ENCODE measurements at places on chromosomes 6 and 20.

- DNase-seq: no peak
These were observed 45.2 kb downstream of the HDGFL1 start for GRCh38 chr6:22614547-22614946.

- no peak for DNase-seq
These were observed 29.3 kb downstream of the DNAAF9 start for GRCh38 chr20:3378138-3378537.

GRCh38 chr6:107124934-107125348, 9.6 kb upstream of the BEND3 start:
- no peak for DNase-seq

- no peak for DNase-seq
These were observed 655.0 kb downstream of the QKI start for GRCh38 chr6:164069350-164069990.

DNA sequence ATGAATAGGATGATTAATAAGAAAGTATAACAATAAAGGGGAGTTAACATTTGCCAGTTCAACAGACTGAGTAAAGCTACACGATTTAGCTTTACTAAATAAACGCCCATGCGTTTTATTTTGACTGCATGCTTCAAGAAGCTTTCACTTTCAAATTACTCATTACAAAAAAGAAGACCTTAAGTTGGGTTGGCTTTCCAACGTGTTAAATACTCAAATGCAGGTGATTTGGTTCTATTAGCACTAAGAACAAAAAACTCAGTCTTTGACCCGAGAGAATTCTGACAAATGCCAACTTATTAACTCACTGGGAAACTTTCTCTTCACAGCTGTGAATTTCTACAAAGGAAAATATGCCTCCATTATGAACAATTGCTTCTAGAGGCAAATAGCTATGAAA, 24.8 kb downstream of the RNF146 start:
- DNase-seq: no peak

GRCh38 chr6:37669887-37670437, 27.7 kb downstream of the MDGA1 start:
- DNase-seq: no peak

- DNase-seq: no peak
These were observed 42.7 kb upstream of the GCNT2 start for GRCh38 chr6:10478187-10479040.

- DNase-seq: no peak
These were observed 1040.7 kb upstream of the FLRT3 start for GRCh38 chr20:15378151-15378550.

DNA sequence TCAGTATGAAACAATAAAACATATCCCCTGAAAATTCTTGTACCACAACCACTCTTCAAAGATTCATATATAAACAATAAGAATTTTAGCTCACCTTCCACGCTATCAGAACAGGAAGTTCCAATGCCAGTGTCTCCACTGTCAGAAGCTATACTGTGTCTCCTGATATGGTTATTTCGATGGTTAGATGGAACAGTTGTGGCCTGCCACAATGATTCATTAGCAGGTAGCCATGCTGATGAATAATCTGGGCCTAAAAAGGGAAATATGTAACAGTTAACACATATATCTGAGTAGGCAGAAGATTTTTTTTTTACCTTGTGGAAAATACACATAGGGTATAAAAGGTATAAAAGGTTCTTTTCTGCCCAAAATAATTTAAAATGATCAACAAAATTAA, 19.0 kb downstream of the CEP85L start:
- DNase-seq: no peak

- no peak for DNase-seq
These were observed 1353.9 kb upstream of the MAP3K7 start for GRCh38 chr6:91940801-91941200.

GRCh38 chr20:53611449-53611894, 17.8 kb upstream of the ZNF217 start:
- no peak for DNase-seq

- no peak for DNase-seq
These were observed 79.9 kb downstream of the CEBPB start for GRCh38 chr20:50270569-50270968.

DNA sequence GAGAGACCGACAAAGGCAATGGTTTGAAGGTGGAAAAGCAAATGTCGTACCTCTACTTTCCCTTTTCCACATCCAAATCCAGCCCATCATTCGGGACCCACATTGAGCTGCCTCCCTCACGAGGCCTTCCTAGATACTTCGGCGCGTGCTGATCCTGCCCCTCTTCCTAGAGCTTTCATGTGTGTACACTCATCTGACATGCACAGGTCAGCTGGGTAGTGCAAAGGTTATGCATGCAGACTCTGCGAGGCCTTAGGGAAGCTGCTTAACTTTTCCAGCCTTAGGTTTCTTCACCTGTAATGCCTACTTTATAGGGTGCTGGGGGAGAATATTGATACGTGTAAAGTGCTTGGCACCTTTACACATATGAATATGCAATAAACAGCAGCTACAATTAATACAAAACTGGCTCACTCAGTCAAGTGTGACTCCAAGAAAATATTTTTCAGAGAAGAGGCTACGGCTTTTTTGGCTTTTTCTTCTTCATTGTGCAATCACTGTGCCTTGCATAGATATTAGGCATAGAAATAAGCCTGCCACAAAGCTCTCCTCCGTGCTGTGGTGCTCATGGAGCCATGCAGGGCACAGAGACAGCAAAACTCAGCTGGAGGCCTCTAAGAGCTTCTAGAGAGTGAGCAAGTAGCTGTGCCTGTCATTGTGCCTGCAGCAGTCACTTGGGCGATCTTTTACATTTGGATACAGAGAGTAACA, 3.6 kb upstream of the MANBAL start:
- DNase-seq: no peak

- DNase-seq: no peak
These were observed 8.3 kb downstream of the KIF3B start for GRCh38 chr20:32285621-32286371.

DNA sequence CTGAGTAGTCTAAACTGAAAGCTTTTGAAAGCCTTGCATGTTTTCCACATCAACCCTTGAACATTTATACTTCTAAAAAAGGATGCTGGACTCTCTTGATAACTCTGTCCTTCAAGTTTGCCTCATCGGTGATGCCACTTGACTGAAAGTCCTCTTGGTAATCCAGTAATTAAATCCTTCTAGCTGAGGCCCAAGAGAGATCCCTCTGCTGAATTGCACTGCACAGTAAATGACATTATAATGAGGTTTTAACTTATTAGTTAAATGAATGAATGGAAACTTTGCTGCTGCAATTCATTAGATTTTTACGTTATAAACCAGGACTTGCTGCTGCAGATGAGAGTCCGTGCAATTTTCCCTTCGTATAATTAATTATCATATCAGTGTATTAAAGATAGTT, 363.9 kb upstream of the FLRT3 start:
- no peak for DNase-seq

- DNase-seq: no peak
These were observed 88.7 kb downstream of the ARHGAP18 start for GRCh38 chr6:129621252-129621651.

GRCh38 chr20:32326504-32326845, 31.7 kb upstream of the ASXL1 start:
- no peak for DNase-seq

- no peak for DNase-seq
These were observed 14.8 kb downstream of the MTHFD1L start for GRCh38 chr6:150880336-150880735.

DNA sequence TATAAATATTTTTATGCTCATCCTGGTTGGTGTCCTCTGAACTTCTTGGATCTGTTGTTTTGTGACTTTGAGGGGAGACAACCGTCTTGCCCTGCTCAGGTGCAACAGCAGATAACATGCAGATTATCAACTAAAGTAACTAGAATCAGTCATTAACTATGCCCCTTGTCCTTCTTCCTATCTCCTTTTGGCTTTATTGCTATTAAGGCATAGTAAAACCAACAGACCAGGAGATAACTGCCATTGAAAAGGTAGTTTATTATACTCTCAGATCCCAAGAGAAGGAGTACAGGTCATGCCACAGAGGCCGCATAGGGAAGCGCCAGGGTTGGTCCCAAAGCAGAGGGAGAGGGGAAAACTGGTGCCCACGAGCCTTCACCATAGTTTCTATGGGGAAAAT, 418.2 kb downstream of the GJA1 start:
- no peak for DNase-seq

- DNase-seq: no peak
These were observed 744.2 kb downstream of the MAFB start for GRCh38 chr20:39944861-39945260.

DNA sequence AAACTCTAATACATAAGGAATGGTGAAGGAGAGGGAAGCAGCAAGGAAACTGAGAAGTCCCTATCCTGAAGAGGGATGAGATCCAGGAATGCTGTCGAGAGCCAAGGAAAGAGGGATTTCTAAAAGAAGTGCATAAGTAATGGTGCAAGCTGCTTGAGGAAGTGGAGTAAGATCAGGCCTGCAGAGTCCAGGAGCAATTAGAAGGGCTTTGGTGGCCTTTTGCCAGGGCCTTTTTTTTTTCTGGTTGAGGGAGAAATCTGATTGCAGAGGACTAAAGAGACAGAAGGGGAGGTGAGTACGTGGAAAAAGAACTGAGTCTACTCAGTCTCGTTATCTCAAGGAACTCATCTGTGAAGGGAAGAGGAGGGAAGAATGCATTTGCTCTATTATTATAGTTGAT, 396.2 kb downstream of the UTRN start:
- DNase-seq: no peak

GRCh38 chr6:132814716-132815570, 574 bp downstream of the RPS12 start:
- no peak for DNase-seq

DNA sequence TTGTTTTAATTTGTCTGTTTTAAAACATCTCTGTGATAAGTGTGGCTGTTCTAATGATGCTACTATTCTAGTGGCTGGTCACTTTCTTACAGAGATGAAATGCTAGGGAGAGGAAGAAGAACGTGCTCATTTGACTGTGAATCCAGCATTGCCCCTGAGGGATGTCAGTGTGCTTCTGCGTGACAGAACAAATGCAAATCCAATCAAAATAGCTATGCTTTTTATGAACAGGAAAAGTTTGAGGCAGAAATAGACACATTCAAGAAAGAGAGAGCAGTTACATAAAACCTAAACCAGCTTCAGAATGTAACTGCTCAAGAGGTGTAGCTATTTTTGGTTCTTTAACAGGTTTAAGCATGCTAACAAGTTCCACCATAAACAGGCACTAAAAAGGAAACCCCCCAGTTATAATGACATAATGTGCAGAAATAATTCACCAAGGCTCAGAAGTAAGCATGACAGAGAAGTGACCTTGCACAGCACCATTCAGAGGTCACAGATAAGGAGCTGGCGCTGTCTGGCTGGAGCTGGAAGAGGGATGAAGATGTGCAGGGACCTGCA, 385.3 kb downstream of the EPM2A start:
- no peak for DNase-seq

GRCh38 chr20:24124951-24125650, 136.5 kb upstream of the GGTLC1 start:
- DNase-seq: no peak

Measured in stimulated activated CD8-positive, alpha-beta memory T cell treated with anti-CD3 and anti-CD28 coated beads, Interleukin-7, amount 100 ng/mL, for 24 hours (primary cell).